HCT116 (cell line): ENCODE measurements at places on chromosomes 6 and 20.

- DNase-seq = no peak
Measured at GRCh38 chr6:40387871-40388264, 199.3 kb downstream of the LRFN2 start.

- DNase-seq = no peak
Measured at GRCh38 chr20:58046311-58046710, 182.1 kb downstream of the ANKRD60 start.

GRCh38 chr6:52209770-52210169, 23.6 kb downstream of the IL17A start:
- DNase-seq = no peak

DNA sequence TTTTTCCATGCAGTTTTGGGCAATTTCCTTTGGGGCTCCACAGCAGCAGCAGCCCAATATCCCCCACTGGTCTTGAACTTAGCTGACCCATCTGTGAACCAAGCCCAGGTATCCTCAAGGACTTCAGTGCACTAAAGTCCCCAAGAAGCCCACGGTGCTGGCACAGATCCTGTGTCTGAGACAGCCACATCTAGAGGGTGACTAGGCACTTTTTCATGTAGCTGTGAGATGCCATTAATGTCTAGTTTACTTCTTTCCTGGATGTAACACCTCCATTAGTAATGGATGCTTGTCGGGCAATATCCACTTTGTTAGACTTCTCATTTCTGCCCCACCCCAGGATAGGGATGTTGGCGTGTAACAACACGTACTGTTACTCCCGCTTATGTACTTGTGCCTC, 176.2 kb upstream of the PROKR2 start:
- no peak for DNase-seq

- DNase-seq = no peak
Measured at GRCh38 chr6:49668083-49668511, 31.5 kb upstream of the RHAG start.

DNA sequence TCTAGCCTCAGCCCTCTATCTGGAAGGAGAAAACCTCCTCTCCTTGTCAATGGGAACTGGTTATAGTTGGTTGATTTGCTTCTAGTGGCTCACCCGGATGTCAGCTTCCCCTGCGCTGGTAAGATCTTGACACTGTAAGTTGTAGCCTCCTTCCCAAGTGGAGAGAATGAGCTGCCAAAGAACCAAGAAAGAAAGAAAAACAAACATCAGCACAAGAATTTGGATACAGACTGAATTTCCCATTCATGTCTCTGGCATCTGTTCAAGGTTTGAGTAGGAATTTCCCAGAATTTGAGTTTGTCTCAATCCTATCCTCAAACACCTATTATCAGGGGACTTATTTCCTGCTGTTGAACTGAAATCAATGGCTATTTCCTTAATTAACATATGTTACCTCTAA, 44.1 kb downstream of the ELOVL2 start:
- DNase-seq = no peak

- DNase-seq = no peak
Measured at GRCh38 chr20:40223810-40224209, 465.2 kb downstream of the MAFB start.
